ENCODE measurements at places on chromosomes 16 and 17.

DNA sequence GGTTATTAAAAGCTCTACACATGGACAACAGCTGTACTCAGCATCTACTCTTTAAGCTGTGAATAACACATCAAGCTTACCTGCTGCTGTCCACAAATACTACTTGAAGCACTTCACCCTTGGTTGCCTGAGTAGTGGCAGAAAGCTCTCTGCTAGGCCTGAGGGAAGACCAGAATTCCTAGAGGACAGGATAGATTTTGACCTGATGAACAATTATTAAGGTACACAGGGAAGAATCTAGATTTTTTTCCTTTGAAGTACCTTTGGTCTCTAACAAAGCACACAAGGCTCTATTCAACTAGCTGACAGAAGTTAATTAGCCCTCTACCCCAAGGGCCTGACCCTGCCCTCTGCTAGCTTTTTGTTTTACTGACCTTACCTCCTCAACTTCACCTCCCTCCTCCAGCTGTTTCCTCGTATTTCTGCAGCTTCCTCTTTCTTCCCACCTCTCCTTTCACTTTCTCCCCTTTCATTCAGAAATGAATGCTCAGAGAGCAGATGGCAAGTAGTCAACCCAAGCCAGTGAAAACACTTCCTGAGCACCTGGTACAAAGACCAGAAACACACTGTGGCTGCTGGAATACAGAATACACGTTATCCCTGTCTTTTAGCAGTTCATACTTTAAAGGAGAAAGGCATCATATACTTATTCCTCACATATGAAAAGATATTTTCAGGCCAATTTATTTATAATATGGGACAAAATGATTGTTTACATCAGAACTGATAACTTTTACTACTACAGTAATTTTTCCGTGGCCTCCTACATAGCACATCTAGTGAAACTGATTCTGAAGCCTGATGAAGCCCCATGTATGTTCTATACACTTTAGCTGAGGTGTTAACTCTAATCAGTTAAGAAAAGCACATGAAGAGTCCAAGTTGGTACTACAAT, 5.7 kb upstream of the VEZF1 start:
- DNase-seq: no peak

DNA sequence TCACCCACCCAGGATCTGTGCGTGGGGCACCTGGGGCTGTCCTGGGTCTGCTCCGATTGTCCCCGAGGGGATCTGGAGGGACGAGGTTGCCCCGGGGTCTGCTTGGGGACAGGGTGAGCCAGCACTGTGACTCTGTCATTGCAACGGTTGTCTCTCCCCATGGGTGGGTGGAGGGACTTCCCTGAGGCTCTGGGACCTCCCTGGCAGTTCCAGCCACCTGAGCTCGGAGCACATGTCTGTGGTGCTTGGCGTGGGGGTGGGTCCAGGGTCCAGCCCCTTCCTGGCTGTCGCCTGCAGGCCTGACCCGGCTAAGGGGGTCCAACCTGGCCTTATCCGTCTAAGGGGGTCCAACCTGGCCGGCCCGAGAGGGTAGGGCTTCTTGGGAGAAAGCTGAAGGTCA, 8.5 kb upstream of the CBFA2T3 start:
- DNase-seq: no peak

GRCh38 chr16:54194334-54194743, 92.2 kb downstream of the IRX3 start:
- DNase-seq: no peak

DNA sequence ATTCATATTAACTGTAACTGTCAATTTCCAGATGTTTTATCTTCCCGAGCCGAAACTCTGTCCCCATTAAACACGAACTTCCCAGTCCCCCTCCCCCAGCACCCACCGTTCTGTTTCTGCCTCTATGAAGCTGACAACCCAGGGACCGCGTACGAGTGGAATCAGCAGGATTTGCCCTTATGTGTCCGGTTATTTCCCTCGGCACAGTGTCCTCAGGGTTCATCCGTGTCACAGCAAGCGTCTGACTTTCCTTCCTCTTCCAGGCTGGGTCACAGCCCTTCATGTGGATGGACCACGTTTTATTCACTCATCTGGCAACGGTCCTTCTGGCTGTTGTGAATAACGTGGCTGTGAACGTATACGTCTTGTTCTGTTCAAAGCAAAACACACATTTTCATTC, 31.3 kb downstream of the METRNL start:
- DNase-seq: no peak

DNA sequence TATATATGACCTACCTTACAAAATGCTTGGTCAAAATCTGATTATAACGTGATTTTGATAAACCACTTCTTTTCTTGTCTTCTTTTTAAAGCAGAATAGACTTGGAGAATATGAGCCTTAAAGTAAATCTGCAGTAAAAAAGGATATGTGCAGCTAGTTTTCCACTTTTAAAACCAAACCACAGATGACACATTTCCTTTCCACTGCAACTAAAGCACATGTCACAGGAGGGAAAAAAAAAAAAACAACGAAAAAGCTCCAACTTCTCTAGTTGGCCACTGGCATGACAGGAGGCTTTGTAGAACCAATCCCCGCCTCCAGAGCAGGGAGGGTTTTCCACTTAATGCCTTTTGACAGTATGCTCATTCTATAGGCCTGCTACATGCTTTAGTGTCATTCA, at the start of gene EVI2A:
Gene EVI2A, minus strand, starts transcription at position 142 of the 400 bp plus-strand sequence. CDS start 2,609 bp downstream, outside the sequence.
- DNase-seq: peak; percentile 69

GRCh38 chr16:89660146-89660545, 2.5 kb downstream of the SPATA33 start:
- no peak for DNase-seq

GRCh38 chr16:411576-412265, 10.0 kb downstream of the DECR2 start:
- no peak for DNase-seq

DNA sequence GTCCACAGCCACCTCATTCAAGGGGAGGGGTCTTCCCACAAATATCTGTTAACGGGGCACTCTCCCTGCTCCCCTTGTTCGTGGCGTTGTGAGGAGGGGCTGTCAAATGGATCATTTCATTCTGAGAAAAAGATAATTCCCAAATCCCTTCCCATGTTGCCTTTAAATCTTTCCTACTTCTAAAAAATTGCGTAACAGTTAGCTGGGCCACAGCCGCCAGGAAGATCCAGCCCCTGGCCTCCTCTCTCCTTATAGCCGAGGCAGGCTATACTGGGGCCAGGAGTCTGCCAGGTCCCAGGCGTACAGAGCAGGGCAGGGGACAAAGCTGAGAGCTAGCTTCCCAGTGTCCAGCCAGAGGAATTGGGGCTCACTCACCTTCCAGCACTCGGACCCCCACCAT, 430 bp downstream of the C16orf89 start:
- no peak for DNase-seq

GRCh38 chr16:23016368-23016767, 132.9 kb downstream of the USP31 start:
- DNase-seq: no peak

GRCh38 chr17:45013021-45013997, 38.1 kb downstream of the DCAKD start:
- no peak for DNase-seq

GRCh38 chr17:79655672-79656290, 44.9 kb upstream of the RBFOX3 start:
- DNase-seq: no peak

DNA sequence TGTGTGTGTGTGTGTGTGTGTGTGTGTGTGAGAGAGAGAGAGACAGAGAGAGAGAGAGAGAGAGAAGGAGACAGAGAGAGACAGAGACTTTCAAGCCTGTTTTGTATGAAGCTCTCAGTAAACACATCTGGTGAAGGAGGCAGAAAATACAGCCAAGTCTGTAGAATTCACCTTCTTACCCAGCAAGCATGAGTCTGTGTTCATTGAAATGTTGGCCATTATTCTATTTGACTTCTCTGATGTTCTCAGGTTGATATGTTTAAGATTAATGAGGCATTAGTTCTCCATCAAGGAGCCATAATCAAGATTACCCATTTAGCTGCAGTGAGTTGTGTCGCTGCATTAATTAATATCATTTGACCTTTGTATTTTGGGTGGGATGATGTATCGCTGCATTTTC, 895.8 kb upstream of the EEF2KMT start:
- no peak for DNase-seq

DNA sequence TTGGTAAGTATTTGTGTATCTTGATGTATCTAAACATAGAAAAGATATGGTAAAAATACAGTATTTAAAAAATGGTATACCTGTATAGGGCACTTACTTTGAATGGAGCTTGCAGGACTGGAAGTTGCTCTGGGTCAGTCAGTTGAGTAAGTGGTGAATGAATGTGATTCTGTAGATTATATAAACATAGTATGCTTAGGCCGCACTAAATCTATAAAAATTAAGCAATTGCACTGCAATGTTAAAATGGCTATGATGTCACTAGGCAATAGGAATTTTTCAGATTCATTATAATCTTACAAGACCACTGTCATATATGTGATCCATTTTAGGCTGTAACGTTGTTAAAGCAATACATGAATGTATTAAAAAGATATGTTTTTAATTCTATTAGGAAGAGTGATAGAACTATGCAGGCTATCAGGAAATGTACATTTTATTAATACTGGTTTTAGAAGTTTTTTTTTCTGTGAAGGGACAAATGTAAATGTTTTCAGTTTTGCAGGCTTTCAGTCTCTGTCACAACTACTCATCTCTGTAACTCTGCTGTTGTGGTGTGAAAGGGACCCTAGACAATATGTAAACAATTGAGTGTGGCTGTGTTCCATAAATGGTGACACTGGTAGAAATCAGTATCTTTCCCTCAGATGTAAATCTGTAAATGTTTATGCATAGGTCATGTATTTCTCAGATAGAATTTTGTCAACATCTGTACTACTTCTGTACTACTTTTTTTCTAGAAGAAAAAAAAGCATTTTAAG, 10.5 kb downstream of the CBFB start:
- no peak for DNase-seq

DNA sequence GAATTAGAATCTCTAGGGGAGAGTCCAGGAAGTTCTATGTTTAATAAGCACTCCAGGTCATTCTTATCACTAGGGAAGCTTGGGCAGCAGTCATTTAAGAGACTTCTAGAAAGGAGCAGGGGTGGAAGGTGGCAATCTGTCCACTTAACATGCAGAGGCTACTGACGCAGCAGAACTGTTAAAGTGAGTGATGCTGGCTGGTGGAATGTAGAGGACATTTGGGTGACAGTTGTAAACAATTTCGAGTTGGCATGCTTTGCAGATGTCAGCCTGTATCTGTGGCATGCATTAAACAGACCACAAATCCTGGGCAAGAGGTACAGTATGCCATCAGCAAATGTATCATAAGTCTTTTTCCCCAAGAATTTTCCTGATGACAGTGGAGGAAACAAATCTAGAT, 40.5 kb upstream of the HS3ST3A1 start:
- no peak for DNase-seq

GRCh38 chr16:61289141-61289540, 747.1 kb downstream of the CDH8 start:
- no peak for DNase-seq

DNA sequence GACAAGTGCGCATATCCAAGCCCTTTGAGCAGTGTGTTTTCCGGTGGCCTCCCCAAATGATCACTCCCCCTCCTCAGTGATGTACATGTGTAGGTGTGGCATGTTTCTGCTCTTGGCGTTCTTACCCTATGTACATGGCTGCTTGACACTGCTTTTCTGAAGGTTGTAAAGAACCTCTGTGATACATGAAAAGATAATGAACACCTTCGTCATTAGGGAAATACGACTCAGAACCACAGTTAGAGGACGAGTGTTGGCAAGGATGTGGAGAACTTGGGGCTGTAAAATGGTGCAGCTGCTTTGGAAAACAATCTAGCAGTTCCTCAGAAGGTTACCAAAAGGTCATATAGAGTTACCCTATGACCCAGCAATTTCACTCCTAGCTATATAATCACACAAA, 28.6 kb downstream of the CEP95 start:
- no peak for DNase-seq

DNA sequence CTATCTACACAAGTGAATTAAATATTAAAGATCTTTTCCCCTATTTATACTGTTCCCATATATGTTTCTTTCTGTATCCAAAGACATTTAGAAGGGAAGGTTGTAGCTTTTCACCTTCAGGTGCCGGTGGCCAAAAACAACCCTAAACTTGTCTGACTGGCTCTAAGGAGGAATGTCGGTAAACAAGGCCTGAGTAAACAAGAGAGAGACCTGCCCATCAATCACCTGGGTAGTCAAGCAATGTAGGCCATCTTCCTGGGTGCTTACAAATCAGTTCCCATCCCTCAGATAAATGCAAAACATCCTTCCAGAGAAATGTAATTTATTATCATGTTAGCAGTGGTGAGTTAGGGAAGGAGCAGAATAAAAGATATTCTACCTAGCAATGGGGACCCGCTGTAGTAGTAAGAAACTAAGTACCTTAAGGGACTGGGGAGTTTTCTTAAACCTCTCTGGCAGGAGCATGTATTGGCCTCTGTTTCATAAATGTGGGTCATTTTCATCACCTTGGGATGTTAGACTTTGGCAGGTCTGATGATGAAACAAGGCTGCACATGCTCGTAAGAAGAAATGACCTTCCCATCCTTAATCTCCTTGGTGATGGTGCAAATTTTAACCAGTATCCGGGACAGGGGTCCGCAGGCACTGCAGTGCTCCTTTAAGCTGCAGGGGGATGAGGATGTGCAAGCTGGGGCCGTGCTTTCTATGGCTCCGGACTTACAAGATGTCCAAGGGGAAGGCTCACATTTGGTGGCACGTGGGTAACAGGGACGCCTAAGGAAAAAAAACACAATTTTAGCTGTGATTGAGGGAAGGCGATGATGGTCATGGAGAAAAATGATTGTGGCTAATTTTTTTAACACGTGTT, 8.4 kb downstream of the KRT39 start:
- DNase-seq: no peak

DNA sequence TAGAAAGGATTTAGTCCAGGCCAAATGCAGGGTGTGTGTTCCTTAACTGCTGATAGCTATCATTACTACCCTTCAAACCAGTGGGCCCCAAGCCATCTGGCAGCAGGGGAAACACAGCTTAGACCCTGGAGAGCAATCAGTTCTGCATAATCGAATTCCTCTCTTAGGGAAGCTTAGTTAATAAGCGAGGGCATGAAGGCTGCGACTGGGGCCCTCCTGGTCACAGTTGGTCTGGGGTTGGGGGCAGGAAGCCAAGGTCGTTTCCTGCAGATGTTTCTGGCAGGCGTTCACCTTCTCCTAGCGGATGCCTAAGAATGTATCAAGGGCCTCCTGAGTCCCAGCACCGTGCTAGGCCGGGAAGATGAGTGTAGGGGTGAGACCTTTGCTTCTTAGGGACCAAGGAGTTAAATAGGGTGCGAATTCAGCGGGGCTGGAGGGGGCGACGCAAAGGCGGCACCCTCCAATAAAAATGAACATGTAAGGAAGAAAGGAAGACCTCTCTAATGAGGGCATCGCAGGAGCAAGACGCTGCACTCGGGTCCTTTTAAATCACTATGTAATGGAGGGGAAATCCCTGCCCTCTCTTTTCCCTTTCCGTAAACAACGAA, 16.5 kb upstream of the EEF2K start:
- no peak for DNase-seq

- no peak for DNase-seq
These were observed 34.4 kb upstream of the SLC39A11 start for GRCh38 chr17:73126716-73127473.

GRCh38 chr17:28118362-28118761, 75.9 kb downstream of the NLK start:
- DNase-seq: no peak
